Hippocampal formation (tissue), 2 donors: ENCODE measurements at places on chromosomes 3 and 15.

- DNase-seq = no peak
Observed at GRCh38 chr15:77013776-77014131, 18.8 kb downstream of the PSTPIP1 start.

GRCh38 chr3:188584162-188584529 is 430.2 kb downstream of the LPP start:
- DNase-seq = no peak

GRCh38 chr3:111238885-111239284 is 167.3 kb downstream of the NECTIN3 start:
- DNase-seq = no peak

DNA sequence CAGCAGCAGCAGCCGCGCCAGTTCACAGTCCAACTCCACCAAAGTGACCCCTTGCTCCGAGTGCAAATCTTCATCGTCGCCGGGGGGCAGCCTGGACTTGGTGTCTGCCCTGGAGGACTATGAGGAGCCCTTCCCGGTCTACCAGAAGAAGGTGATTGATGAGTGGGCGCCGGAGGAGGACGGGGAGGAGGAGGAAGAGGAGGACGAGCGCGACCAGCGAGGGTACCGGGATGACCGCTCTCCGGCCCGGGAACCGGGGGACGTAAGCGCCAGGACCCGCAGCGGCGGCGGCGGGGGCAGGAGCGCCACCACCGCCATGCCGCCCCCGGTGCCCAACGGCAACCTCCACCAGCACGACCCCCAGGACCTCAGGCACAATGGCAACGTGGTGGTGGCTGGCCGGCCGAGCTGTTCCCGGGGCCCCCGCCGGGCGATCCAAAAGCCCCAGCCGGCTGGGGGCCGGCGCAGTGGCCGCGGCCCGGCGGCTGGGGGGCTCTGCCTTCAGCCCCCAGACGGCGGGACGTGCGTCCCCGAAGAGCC is 224.1 kb upstream of the IL12A start:
- DNase-seq = no peak

- peak; percentile 34 for DNase-seq
Observed at GRCh38 chr15:55742927-55743728, at the start of gene PRTG. PRTG (minus strand) TSS chr15:55743152; CDS start chr15:55742931, 221 bp downstream.

DNA sequence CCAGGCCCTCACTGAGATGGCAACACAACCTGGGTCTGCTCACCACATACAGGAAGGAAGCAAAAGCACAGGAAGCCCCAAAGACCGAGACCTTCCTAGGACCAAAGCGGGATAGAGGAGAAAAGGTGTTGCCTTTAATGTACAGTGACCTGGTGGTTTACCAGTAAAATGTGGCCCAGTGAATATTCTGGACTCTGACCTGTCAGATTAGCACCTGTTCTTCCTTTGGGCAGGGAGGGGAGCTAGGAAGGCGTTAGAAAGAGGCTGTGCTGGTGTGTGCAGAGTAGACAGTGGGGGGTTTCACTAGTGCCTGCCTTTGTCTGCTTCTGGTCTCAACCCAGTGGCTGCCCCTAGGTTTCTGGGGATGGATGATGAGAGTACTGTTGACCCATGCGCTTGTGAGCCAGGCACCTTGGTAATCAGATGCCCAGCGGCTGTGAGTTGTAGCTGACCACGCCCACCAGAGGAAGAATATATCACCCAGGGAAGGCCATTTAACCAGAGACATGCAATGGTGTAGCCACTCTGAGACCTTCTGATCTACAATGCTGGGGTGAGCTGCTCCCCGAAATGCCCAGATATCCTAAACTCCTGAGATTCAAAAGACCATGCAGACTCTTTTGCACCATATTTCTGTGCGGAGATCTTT is 90.1 kb upstream of the NEO1 start:
- DNase-seq = no peak

- DNase-seq = no peak
Observed at GRCh38 chr3:132006605-132007204, 28.1 kb downstream of the CPNE4 start.

DNA sequence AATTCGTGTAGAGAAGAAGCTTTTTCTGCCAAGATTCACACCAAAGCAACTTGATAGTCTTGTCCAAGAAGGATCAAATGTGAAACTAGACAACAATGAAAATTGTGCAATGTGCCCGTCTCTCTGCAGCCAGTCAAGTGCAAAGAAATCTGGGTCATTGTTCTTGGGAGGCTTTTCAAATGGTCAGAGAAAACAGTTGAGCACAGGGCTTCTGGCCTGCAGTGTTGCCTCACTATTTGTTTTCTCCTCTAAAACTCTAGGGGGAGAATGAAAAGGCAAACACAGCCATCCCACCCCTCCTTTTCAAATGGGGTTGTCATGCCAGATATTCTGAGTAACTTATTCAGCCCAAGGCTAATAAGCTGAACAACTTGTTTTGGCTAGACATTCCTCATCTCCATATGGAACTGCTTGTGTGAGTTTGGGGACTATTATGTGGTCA is 417.6 kb upstream of the CDIN1 start:
- no peak for DNase-seq

DNA sequence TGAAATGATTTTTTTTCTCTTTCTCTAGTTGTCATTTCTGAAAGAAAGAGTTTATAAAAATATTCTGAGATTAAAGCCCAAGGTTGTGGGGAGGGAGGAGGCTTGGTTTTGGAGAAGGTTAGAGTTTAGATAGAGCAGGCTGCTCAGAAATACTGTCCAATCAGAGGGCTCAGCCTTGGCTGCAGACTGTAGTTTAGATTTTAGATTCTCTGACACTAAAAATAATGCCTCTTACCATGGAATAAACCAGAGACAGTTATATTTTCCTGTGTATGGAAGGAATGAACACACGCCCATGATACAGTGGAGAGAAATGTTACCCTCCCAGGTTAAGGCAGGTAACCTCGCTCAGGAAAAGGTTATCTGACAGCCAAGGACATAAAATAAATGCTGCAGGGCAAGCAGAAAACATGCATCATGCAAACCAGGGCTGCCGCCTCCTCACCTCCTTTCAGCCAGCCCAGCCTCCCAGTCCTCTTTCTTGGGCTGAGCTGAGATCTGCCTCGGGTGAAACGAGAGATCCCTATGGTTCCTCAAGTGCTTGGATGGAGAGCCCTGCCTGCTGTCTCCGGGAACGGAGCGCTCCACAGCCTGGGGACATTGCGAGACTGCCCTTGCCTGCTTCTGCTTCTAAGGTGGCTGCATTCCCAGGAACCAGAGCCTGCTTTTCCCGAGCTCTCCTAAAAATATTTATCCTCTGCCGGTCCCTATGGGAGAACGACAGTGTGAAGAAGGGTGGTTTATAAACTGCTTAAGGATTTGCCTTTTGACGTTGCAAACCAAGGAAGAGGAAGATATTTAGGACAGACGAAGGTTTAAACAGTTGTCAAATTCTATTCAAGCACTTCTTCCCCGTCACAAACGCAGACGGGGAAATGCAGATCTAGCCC is 848 bp downstream of the NCEH1 start:
- DNase-seq = no peak
